ENCODE measurements at places on chromosomes 7 and 10. TPM values are rescaled to one million over a fixed set of nuclear protein-coding genes. Genes with fewer than 3 reads are reported as not detected.
A peak's percentile ranks its signal among the peaks of the same experiment; 100 is the strongest.

GNG11 gene
- 92.3 TPM for polyA plus RNA-seq

DNA sequence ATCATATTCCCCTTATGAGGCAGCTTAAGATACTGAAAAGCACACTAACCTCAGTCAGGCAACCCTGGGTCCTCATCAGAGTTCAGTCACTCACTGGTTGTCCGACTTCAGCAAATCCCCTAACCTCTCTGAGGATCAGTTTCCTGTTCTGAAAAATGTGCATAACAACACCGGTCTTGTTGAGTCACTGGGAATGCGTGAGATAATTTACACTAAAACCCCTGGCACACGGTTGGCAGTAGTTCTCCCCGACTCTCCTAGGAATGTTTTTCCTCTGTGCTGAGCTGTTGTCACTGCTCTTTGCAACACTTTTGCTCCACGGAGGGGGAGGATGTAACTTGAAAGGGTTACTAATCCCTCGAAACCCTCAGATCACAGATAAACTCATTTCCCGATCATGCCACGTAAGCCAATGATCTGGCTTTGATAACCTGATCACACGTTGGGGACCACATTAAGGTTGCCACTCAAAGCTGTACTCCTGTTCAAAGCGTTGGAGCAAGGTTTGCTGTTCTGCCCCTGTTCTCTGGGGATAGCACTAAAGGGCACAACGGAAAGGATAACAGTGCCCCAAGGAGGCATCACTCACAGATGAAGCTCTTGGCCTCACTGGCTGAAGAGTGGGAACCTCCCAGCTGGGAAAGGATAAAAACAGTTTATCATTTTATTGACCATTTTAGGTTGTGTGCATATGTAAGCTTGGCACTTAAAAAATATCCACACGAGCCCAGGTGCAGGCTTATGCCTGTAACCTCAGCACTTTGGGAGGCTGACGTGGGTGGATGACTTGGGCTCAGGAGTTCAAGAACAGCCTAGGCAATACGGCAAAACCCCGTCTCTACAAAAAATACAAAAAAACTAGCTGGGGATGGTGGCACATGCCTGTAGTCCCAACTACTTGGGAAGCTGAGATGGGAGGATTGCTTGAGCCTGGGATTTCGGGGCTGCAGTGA is 5.0 kb upstream of the RBM17 start:
- peaks cover 22% of the 10 kb centered on the region for H3K4me1 ChIP-seq
- no peaks in the 10 kb centered on the region for H3K27me3 ChIP-seq
- no peaks in the 10 kb centered on the region for H3K36me3 ChIP-seq

- no peaks in the 10 kb centered on the region for H3K27me3 ChIP-seq
- no peak overlapping the region for H3K4me3 ChIP-seq
- H3K27ac ChIP-seq = no peak overlapping the region
- H3K4me1 ChIP-seq = peaks cover 6% of the 10 kb centered on the region
- no peak for DNase-seq
Observed at GRCh38 chr10:122509323-122509722, 48.0 kb downstream of the HTRA1 start.

DNA sequence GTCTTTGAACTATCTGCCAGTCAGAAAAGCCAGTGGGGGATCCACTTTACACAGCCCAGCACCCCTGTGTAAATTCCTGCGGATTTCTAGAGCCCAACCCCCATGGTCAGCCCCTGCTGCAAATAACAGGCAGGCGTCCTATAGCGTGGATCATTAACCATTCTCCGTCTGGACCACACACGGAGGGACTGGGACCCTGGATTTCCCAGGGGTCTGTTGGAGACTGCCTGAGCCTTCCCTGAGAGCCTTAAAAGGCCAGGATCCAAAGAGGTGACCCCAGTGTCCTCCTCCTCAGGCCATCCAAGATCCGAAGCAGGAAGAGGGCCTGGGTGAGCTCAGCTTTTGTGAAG is 11.2 kb upstream of the GRID1 start:
- H3K4me1 ChIP-seq = no peaks in the 10 kb centered on the region
- H3K27me3 ChIP-seq = peaks cover 8% of the 10 kb centered on the region
- H3K36me3 ChIP-seq = no peaks in the 10 kb centered on the region
- no peak overlapping the region for H3K27ac ChIP-seq

PAXIP1 gene
- 11.4 TPM for polyA plus RNA-seq

DNA sequence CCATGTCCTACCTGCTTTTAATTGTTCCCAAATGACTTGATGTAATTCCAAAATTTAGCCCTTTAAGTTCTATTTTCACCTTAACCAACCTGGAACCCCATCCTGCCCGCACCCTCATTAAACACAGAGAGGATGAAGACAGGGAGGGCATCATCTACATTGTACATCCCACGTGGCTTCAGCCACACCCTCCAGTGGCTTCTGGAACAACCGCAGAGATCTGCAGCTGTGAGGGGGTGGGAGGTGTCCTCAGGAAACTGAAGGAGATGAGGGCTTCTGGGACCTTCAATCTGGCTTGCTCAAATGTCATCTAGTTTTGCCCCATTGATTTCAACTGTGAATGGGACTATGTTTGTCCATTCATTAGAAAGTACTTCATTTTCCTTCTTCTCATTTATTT is 39.0 kb downstream of the AKR1B1 start:
- H3K27ac ChIP-seq = no peak overlapping the region
- no peaks in the 10 kb centered on the region for H3K36me3 ChIP-seq
- peaks cover 10% of the 10 kb centered on the region for H3K4me1 ChIP-seq
- no peak for DNase-seq
- no peak overlapping the region for H3K4me3 ChIP-seq
- no peaks in the 10 kb centered on the region for H3K27me3 ChIP-seq

- no peaks in the 10 kb centered on the region for H3K4me1 ChIP-seq
- DNase-seq = no peak
- H3K4me3 ChIP-seq = no peak overlapping the region
- H3K36me3 ChIP-seq = no peaks in the 10 kb centered on the region
Observed at GRCh38 chr7:76254781-76255180, 47.7 kb upstream of the HSPB1 start.

DNA sequence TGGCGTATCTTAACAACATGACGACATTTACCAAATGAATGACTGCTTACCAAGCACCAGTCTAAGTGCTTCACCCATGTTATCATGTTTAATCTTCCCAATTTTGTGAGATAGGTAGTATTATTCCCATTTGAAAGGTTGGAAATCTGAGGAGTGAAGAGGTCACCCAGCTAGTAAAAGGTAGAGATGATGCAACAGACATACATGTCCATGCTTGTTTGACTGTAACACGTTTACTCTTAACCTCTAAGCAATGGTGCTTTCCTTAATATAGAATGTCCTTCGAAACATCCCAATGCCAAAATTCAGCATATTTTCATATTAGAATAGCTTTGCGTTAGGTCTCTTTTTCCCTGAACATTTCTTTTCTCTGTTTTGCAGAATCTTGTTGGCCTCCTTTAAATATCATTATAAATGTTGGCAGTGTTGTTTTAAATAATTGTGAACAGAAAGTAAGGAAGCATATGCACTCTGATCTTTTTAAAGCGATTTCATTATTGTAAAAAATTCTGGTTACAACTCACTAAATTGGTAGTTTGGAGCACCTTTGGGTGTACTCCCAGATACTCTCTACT is 722.8 kb downstream of the AUTS2 start:
- no peak overlapping the region for H3K4me3 ChIP-seq
- no peaks in the 10 kb centered on the region for H3K36me3 ChIP-seq
- H3K27me3 ChIP-seq = no peaks in the 10 kb centered on the region

DNA sequence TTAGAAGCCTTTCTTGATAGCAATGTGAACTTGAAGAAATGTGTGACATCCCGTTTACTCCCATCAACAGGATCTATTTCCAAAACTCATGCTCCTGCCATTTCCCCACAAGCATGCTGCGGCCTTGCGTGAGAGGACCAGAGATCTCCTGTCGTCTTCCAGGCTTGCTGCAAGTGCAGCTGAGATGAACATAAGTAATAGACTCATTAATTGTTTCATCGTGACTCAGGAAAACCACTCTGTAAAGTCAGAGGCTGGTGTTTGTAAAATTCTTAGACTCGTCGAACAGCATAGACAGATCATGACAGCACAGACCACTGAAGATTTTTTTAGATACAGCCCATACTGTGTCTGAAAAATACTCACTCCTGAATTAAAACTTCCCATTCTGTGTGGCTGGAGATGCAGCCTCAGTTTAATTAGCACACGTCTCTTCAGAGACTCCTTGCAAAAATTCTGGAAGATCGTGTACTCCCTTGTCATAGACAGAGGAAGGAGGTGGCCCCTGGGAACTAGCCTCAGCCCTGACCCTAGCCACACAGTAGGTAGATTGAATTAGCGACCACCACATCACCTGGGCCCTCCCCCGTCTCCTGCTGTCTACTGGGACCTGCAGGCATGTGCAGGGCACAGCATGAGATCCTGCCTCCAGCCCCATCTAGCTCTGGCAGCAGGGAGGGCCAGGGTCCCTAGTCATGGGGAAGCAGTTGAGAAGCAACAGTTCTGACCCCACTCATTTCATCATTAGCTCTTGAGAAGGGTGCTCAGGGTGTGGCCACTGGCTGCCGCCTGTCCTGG is 226.0 kb downstream of the CELF2 start:
- no peak overlapping the region for H3K27ac ChIP-seq
- H3K4me3 ChIP-seq = no peak overlapping the region
- H3K27me3 ChIP-seq = no peaks in the 10 kb centered on the region
- H3K4me1 ChIP-seq = no peaks in the 10 kb centered on the region
- DNase-seq = no peak

GRCh38 chr10:35075228-35075627 is 14.9 kb downstream of the CUL2 start:
- H3K4me3 ChIP-seq = no peak overlapping the region
- H3K4me1 ChIP-seq = no peaks in the 10 kb centered on the region
- no peak overlapping the region for H3K27ac ChIP-seq
- H3K27me3 ChIP-seq = no peaks in the 10 kb centered on the region
- H3K36me3 ChIP-seq = no peaks in the 10 kb centered on the region

- H3K4me1 ChIP-seq = no peaks in the 10 kb centered on the region
- no peaks in the 10 kb centered on the region for H3K27me3 ChIP-seq
- DNase-seq = peak; percentile 12
- no peak overlapping the region for H3K27ac ChIP-seq
- no peaks in the 10 kb centered on the region for H3K36me3 ChIP-seq
Observed at GRCh38 chr7:36895192-36895591, 170.9 kb upstream of the AOAH start.

LLCFC1 gene
- not detected for polyA plus RNA-seq

DNA sequence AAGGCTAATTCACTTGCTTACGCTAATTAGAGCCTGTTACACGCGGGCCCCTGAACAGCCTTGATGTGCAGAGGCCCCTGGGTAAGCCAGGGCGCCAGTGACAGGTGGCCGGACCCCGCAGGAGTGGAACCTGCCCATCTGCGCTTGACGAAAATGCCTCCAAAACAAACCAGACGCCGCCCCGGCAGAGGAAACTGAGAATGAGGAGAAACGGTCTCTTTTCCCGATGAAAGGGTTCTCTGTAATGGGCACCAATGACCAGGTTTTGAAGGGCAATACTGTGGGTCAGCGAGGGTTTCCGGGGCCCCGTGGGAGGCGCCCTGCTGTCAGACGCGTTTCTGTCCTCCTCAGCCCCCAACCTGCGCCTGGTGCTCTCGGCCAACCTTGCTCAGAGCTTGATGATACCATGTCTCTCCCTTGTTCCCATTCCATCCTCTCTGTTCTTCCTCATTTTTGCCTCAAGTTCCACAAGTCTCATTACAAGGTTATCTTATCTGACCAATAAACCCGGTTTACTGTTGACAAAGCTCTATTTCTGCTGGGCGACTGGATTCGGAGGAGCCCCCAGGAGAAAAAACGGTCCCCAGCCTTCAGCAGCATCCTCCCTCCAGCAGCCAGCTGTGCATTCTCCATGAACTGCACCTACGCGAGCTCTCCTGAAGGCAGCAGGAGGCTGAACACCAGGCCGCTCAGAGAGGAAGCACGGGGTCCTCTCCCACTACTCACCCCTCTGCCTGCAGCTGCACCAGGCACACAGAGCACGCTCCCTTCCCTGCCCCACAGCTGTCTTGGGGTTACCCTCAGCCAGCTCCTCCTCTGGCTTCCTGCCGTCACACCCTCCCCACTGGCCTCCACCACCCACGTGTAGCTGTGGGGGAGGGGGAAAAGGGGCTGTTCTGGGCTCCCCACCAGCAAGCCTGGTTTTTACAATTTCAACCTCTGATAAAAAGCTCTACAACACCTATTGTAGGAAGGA is 202.0 kb downstream of the MAD1L1 start:
- no peak overlapping the region for H3K4me3 ChIP-seq
- H3K27ac ChIP-seq = no peak overlapping the region
- no peaks in the 10 kb centered on the region for H3K27me3 ChIP-seq
- DNase-seq = no peak
- no peaks in the 10 kb centered on the region for H3K36me3 ChIP-seq

ARMC3 gene
- polyA plus RNA-seq = not detected

- H3K36me3 ChIP-seq = no peaks in the 10 kb centered on the region
- no peak overlapping the region for H3K4me3 ChIP-seq
- H3K27me3 ChIP-seq = no peaks in the 10 kb centered on the region
- no peak overlapping the region for H3K27ac ChIP-seq
- DNase-seq = no peak
Observed at GRCh38 chr10:5411941-5412276, 448 bp upstream of the NET1 start.

DNA sequence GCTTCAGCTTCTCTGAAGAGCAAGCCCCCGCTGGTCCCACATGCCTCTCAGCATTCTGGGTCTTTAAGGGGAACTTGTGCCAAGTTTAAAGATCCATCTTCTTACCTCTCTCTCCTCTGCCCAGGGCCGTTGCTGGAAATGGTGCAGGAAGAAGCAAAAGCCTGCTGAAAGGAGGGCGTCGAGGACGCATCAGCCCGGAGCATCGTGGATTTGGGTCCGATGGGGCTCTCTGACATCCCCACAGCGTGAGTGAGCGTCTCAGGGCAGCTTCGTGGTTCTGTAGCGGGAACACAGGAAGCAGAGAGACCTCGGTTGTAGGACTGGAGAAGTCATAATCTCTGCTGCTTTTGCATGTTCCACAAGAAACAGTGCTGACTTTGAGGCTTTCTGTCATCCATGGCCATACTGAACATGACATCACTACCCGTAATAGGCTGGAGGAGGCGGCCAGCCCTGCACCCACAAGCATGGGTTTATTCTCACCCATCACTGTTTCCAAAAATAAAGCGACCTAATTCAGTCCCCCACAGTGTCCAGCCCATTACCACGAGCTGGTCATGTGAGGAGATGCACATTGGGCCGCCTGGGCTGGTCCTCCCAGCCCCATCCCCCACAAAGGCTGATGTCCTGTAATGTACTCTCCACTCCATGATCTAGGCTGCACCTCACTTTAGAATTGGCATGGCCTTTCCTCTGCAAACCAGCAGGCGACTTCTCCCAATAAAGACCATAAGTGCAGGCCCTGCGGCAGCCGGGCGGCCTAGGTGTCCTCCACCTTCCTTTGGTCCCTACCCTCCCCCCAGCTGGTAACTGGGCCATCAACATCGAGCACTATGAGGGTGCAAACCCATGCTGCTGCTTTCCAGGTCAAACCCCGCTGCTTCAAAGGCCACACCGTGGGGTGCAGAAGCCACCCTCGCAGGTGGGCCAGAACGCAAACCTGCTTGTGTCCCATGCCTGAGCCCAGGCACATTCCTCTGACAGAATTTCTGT is 276.9 kb downstream of the TNS3 start:
- H3K36me3 ChIP-seq = peaks cover 6% of the 10 kb centered on the region
- H3K4me3 ChIP-seq = no peak overlapping the region
- DNase-seq = no peak
- H3K27me3 ChIP-seq = no peaks in the 10 kb centered on the region

GRCh38 chr7:159048656-159049055 is 96.0 kb downstream of the VIPR2 start:
- no peaks in the 10 kb centered on the region for H3K27me3 ChIP-seq
- no peak for DNase-seq
- no peaks in the 10 kb centered on the region for H3K4me1 ChIP-seq
- no peaks in the 10 kb centered on the region for H3K36me3 ChIP-seq

STRIP2 gene
- polyA plus RNA-seq = 2.4 TPM

All from endothelial cell of umbilical vein (primary cell).